ENCODE measurements at places on chromosomes 16 and 17. TPM values are rescaled to one million over a fixed set of nuclear protein-coding genes. Genes with fewer than 3 reads are reported as not detected.
A peak's percentile ranks its signal among the peaks of the same experiment; 100 is the strongest.

DNA sequence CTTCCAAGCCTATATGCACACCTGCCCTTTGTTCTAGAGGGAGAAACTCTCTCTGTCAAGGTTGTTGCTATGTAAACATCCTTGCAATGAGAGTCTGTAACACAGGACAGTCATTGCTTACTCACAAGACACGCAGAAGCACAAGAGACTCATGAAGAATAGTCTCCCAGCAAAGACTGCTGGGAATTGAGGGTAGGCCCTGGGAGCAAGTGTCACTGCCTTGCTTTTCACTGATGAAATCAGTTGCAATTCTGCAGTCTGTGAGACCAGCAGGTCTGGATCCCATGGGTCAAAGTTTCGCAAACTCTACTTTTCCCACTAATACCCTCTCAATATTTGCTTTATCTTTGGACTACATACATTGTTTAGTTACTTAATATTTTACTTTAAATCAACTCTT, 177.4 kb downstream of the FTO start:
- H3K27ac ChIP-seq: no peak overlapping the region
- no peak overlapping the region for H3K4me3 ChIP-seq
- H3K4me1 ChIP-seq: no peaks in the 10 kb centered on the region
- no peak for DNase-seq
- H3K36me3 ChIP-seq: peaks cover 33% of the 10 kb centered on the region
- no peaks in the 10 kb centered on the region for H3K27me3 ChIP-seq

DNA sequence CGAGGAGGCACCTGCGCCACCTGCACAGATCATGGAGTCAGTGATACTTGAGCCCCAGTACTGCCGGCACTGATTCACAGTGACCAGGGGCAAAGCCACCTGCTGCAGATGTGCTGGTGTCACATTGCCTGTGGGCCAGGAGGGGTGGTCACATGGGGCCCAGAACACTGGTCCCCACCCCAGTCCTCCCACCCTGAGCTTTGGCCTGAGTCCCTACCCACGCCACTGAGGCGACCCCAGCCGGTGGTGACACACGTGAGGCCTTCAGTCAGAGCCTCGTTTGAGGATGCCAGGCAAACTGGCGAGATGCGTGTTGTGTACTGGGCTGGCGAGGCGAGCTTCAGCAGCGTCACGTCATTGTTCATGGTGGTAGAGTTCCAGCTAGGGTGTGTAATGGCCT, 1.5 kb downstream of the CTRL start:
- no peak overlapping the region for H3K4me3 ChIP-seq
- DNase-seq: no peak
- no peak overlapping the region for H3K27ac ChIP-seq
- H3K27me3 ChIP-seq: peaks cover 3% of the 10 kb centered on the region
- peaks cover 18% of the 10 kb centered on the region for H3K4me1 ChIP-seq
- H3K36me3 ChIP-seq: peaks cover 4% of the 10 kb centered on the region

TBCD gene
- polyA plus RNA-seq: 99.7 TPM

- no peaks in the 10 kb centered on the region for H3K36me3 ChIP-seq
- H3K4me3 ChIP-seq: no peak overlapping the region
- DNase-seq: no peak
- H3K27me3 ChIP-seq: peaks cover 5% of the 10 kb centered on the region
- no peaks in the 10 kb centered on the region for H3K4me1 ChIP-seq
Observed at GRCh38 chr16:22979038-22979437, 165.1 kb downstream of the HS3ST2 start.

DNA sequence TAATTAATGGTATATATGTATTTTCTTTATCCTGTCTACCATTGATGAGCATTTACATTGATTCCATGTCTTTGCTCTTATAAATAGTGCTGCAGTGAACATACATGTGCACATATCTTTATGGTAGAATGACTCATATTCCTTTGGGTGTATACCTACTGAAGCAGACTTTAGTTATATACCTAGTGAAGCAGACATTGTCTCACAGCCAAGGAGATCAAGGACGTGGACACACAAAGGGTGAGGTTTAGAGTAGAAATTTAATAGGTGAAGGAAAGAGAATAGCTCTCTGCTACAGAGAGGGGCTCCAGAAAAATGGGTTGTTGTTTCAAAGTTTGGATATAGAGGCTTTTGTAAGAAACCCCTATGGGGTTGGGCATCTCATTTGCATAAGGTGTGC, 700.3 kb downstream of the CDH11 start:
- no peaks in the 10 kb centered on the region for H3K27me3 ChIP-seq
- H3K4me3 ChIP-seq: no peak overlapping the region
- H3K27ac ChIP-seq: no peak overlapping the region
- H3K36me3 ChIP-seq: no peaks in the 10 kb centered on the region
- no peak for DNase-seq

GRCh38 chr16:89289428-89290395, 72.2 kb downstream of the ZNF778 start:
- DNase-seq: peak; percentile 64
- no peaks in the 10 kb centered on the region for H3K36me3 ChIP-seq
- H3K4me3 ChIP-seq: no peak overlapping the region
- peak overlapping the region; percentile 74 for H3K27ac ChIP-seq
- H3K27me3 ChIP-seq: peaks cover 13% of the 10 kb centered on the region
- peaks cover 20% of the 10 kb centered on the region for H3K4me1 ChIP-seq

- H3K27me3 ChIP-seq: peaks cover 2% of the 10 kb centered on the region
- DNase-seq: no peak
- peaks cover 18% of the 10 kb centered on the region for H3K4me1 ChIP-seq
- peaks cover 6% of the 10 kb centered on the region for H3K36me3 ChIP-seq
- H3K27ac ChIP-seq: no peak overlapping the region
Observed at GRCh38 chr17:78029697-78030096, 71.2 kb downstream of the TNRC6C start.

LCAT gene
- not detected for polyA plus RNA-seq

PERCC1 gene
- polyA plus RNA-seq: not detected

GRCh38 chr17:73933164-73933766, 270.2 kb upstream of the RPL38 start:
- H3K27ac ChIP-seq: no peak overlapping the region
- no peak for DNase-seq
- H3K27me3 ChIP-seq: peaks cover 7% of the 10 kb centered on the region
- H3K36me3 ChIP-seq: peaks cover 2% of the 10 kb centered on the region

- no peak for DNase-seq
- no peak overlapping the region for H3K4me3 ChIP-seq
- no peaks in the 10 kb centered on the region for H3K36me3 ChIP-seq
- no peak overlapping the region for H3K27ac ChIP-seq
Observed at GRCh38 chr16:80025236-80025635, 424.7 kb upstream of the MAF start.

USP6 gene
- polyA plus RNA-seq: 0.12 TPM

DNA sequence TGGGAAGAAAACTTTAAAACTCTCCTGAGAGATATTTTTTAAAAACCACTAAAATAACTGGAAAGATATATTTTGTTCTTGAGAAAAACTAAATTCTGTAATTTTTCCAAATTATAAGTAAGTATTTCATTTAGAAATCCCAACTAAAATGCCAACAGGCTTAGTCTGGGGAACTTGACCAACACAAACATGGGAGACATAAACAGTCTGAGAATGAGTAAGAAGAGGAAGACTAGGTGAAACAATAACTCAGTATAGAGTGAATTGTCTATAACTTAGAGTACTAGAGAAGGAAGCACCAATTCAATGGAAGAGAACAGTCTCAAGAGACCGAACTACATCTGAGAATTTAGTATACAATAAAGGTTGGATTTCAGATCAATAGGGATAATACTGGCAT, 2.9 kb downstream of the CMTM1 start:
- no peak overlapping the region for H3K4me3 ChIP-seq
- no peaks in the 10 kb centered on the region for H3K27me3 ChIP-seq
- peaks cover 74% of the 10 kb centered on the region for H3K4me1 ChIP-seq
- no peak overlapping the region for H3K27ac ChIP-seq
- DNase-seq: no peak

CCL16 gene
- not detected for polyA plus RNA-seq

DNA sequence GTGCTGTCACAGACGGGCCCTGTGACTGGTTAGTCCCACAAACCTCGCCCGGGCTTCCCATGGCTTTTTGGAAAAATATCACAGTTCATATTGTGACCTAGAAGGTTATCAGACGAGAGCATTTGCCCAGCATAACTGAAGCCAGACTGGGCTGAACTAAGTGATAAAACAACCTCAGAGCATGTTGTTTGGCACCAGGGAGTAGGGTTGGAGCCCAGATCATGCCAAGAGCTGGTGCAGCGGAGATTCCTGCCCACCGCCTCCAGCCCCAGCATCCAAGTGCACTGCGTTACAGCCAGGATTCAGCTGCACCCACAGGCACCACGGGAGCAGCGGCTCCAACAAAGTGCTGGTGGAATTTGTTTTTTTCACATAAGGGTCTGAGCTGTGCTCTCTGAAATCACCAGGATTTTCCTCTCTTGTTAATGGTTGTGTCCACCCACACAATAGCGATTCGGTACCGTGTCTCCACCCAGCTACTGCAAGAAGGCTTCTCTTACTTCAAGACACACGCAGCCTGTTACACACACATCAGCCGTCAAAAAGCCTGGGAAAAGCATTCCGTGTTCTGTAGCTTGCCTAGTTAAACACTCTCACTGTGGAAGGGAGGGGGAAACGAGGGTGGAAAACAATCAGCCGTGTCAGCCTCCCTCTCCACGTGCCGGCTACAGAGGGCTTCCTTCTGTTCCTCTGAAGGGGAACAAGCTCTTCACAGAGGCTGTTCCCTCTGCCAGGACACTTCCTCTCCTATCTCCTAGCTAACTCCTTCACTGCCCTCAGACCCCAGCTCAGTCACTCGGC, 273.8 kb downstream of the C16orf95 start:
- H3K27me3 ChIP-seq: peaks cover 3% of the 10 kb centered on the region
- H3K4me1 ChIP-seq: no peaks in the 10 kb centered on the region
- H3K4me3 ChIP-seq: no peak overlapping the region
- H3K27ac ChIP-seq: no peak overlapping the region
- H3K36me3 ChIP-seq: no peaks in the 10 kb centered on the region
- DNase-seq: no peak

KRT222 gene
- polyA plus RNA-seq: not detected

DNA sequence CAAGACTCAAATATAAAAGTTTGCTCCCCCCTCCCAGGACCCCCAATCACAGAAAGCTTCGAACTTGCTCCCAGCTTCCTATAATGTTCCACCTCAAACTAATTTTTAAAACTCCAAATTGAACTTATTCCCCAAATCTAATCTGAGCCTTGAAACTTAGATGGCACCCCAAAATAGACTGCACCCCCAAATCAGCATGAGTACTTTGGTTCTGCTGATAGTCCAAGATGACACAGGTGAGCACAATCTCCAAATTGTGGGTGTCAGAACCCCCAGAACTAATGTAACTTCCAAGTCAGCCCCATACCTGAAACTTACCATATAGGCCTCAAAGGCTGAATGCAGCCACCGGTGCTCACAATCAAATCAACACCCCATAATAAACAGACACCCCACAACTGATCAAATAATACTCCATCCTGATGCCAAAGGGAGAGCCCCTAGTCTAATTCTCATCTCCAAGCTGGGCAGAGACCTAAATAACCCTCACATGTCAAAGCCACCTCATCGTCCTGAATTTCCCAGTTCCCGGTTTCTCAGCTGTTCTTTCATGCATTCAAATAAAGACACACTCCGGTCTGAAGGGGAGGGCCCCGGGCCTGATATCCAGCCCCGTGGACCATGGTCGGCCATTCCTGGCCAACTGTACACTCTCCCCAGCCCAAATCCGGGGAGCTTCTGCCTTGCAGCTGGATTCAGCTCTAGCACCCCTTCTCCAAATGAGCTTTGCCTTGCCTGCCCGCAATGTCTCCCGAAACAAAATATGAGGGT, 1.8 kb upstream of the BCL6B start:
- no peaks in the 10 kb centered on the region for H3K36me3 ChIP-seq
- peak overlapping the region; percentile 85 for H3K4me3 ChIP-seq
- H3K27ac ChIP-seq: no peak overlapping the region
- DNase-seq: no peak

TMEM114 gene
- polyA plus RNA-seq: not detected

- no peak overlapping the region for H3K4me3 ChIP-seq
- H3K27ac ChIP-seq: no peak overlapping the region
- H3K4me1 ChIP-seq: no peaks in the 10 kb centered on the region
- no peaks in the 10 kb centered on the region for H3K36me3 ChIP-seq
- no peak for DNase-seq
Observed at GRCh38 chr17:65487161-65487560, 74.3 kb downstream of the AXIN2 start.

GRCh38 chr16:81864646-81865382, 85.7 kb downstream of the PLCG2 start:
- H3K4me1 ChIP-seq: peaks cover 46% of the 10 kb centered on the region
- no peak for DNase-seq
- peaks cover 17% of the 10 kb centered on the region for H3K36me3 ChIP-seq
- peaks cover 7% of the 10 kb centered on the region for H3K27me3 ChIP-seq
- H3K4me3 ChIP-seq: no peak overlapping the region

GRCh38 chr17:45888392-45888791, 6.0 kb upstream of the MAPT start:
- H3K4me1 ChIP-seq: no peaks in the 10 kb centered on the region
- peaks cover 3% of the 10 kb centered on the region for H3K36me3 ChIP-seq
- H3K27ac ChIP-seq: no peak overlapping the region
- H3K27me3 ChIP-seq: peaks cover 8% of the 10 kb centered on the region
- no peak for DNase-seq

GRCh38 chr16:48102083-48103008, 53.4 kb downstream of the ABCC12 start:
- H3K27me3 ChIP-seq: peaks cover 7% of the 10 kb centered on the region
- H3K4me1 ChIP-seq: no peaks in the 10 kb centered on the region
- no peak for DNase-seq
- H3K27ac ChIP-seq: no peak overlapping the region

MYO15B gene
- polyA plus RNA-seq: 0.76 TPM

- DNase-seq: no peak
- H3K27me3 ChIP-seq: peaks cover 2% of the 10 kb centered on the region
- H3K4me1 ChIP-seq: no peaks in the 10 kb centered on the region
- H3K36me3 ChIP-seq: no peaks in the 10 kb centered on the region
Observed at GRCh38 chr16:62967163-62967562, 930.9 kb upstream of the CDH8 start.

- no peak overlapping the region for H3K4me3 ChIP-seq
- H3K27me3 ChIP-seq: peaks cover 2% of the 10 kb centered on the region
- H3K36me3 ChIP-seq: peaks cover 6% of the 10 kb centered on the region
- H3K27ac ChIP-seq: no peak overlapping the region
- no peaks in the 10 kb centered on the region for H3K4me1 ChIP-seq
Observed at GRCh38 chr17:47120521-47121095, 68.5 kb downstream of the CDC27 start.

SCRN2 gene
- 17.7 TPM for polyA plus RNA-seq

GRCh38 chr17:44351464-44351863, 6.4 kb downstream of the GRN start:
- no peak overlapping the region for H3K27ac ChIP-seq
- H3K36me3 ChIP-seq: no peaks in the 10 kb centered on the region
- H3K4me1 ChIP-seq: peaks cover 17% of the 10 kb centered on the region
- H3K4me3 ChIP-seq: no peak overlapping the region
- H3K27me3 ChIP-seq: peaks cover 1% of the 10 kb centered on the region

GRCh38 chr16:67672739-67673662, 6.4 kb downstream of the C16orf86 start:
- H3K4me1 ChIP-seq: no peaks in the 10 kb centered on the region
- no peak for DNase-seq
- peaks cover 3% of the 10 kb centered on the region for H3K27me3 ChIP-seq
- H3K36me3 ChIP-seq: no peaks in the 10 kb centered on the region

GRCh38 chr17:13787636-13788035, 185.9 kb upstream of the HS3ST3A1 start:
- no peak overlapping the region for H3K27ac ChIP-seq
- H3K4me3 ChIP-seq: no peak overlapping the region
- no peaks in the 10 kb centered on the region for H3K36me3 ChIP-seq
- H3K4me1 ChIP-seq: peaks cover 4% of the 10 kb centered on the region
- no peak for DNase-seq
- H3K27me3 ChIP-seq: no peaks in the 10 kb centered on the region

SLC9A5 gene
- not detected for polyA plus RNA-seq

CSHL1 gene
- not detected for polyA plus RNA-seq

TBC1D16 gene
- not detected for polyA plus RNA-seq

SLC7A5 gene
- 4.2 TPM for polyA plus RNA-seq

All from immature natural killer cell (primary cell).